ENCODE measurements at places on chromosomes 16 and 17. TPM values are rescaled to one million over a fixed set of nuclear protein-coding genes. Genes with fewer than 3 reads are reported as not detected.

- DNase-seq = no peak
Observed at GRCh38 chr16:58393138-58393504, 850 bp downstream of the GINS3 start.

GRCh38 chr16:2176047-2176446 lies 20.4 kb downstream of the CASKIN1 start:
- no peak for DNase-seq

- no peak for DNase-seq
Observed at GRCh38 chr17:80848449-80849102, 143.1 kb upstream of the CHMP6 start.

The MAP2K6 gene
- 128 TPM for total RNA-seq

DNA sequence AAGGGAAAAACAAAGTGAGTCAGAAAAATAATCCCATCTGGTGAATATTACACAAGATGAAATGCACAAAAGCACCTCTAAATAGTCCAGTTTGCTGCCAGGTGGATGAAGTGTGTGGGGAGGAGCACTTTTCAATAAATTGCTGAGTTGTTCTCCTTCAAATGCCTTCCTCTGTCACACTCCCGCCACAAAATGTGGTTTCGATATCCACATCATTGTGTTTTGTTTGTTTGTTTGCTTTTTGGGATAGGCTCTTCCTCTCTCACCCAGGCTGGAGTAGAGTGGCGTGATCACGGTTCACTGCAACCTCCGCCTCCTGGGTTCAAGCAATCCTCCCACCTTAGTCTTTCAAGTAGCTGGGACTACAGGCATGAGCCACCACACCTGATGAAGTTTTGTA lies 24.6 kb upstream of the SHISA9 start:
- DNase-seq = no peak

The GPRC5C gene
- total RNA-seq = 155 TPM

The MSRB1 gene
- total RNA-seq = 46.0 TPM

GRCh38 chr17:66675991-66676371 lies 158.9 kb upstream of the CACNG5 start:
- no peak for DNase-seq

DNA sequence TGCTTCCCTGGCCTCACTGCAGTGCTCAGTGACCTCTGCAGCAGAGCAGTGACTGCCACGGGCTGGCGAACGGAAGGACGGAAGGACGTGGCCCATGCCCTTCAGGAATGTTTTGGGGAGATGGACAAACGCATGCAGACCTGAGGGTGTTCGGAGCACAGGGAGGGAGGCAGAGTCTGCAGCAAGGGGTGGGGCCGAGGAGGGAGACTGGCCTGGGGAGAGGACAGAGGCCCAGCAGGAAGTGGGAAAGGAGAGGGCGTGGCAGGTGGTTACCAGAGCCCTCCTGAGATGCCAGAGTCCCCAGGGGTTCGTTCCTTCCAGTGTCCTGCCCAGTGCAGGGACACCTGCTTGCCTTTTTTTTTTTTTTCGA lies 21.9 kb downstream of the ADORA2B start:
- DNase-seq = peak; percentile 76

DNA sequence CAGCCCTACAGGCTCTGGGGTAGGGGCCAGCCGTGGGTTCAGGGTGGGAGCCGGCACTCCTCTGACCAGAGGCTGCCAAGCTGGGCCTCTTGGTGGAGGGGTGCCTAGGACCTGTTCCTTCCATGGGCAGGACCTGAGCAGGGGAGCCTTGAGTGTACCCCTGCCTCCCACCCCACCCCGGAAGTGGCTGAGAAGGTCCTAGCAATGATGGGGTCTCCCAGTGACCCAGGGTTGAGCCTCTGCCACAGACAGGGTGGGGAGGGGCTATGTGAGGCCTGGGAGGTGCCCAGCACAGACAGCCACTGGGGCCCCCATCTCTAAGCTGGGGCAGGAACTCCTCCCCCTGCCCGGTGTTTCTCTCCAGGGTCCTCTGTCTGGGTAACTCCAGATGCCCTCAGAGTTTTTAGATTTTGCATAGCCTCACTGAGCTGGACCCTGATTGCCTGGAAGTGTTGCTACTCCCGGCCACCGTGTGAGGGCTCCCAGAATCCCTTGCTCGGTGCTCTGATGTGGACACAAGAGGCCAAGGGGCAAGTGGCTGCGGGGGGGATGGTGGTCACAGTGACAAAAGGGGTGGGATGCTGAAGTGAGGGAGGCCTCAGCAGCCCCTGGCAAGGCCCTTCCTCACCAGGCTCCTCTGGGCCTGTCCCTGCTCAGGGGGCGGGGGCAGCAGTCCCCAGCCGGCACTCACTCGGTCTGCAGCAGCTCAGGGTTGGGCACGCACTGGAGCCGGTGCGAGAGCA lies 6.4 kb upstream of the MTSS2 start:
- DNase-seq = no peak

GRCh38 chr16:17566075-17566474 lies 95.3 kb upstream of the XYLT1 start:
- no peak for DNase-seq

The TEDC2 gene
- total RNA-seq = 1.3 TPM

- no peak for DNase-seq
Observed at GRCh38 chr17:6120351-6120750, 50.2 kb downstream of the WSCD1 start.

DNA sequence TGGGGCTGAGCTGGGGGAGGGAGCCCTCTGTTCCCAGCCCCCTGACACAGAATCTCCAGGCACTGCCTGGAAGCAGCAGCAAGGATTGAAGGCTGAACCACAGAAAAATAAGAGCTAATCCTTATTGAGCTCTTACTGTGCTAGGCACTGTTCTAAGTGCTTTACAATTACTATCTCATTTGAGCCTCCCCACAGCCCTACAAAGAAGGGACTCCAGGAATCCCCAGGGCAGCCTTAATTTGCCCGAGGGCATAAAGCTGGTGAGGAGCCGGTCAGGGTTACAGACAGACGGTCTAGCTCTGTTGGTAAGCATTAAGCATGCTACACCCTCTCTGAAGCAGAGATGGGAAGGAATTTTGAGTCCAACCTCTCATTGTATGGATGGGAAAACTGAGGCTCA lies 7.0 kb downstream of the SAMD14 start:
- DNase-seq = no peak

The NPW gene
- 2.5 TPM for total RNA-seq

GRCh38 chr16:4011940-4012629 lies 104.2 kb downstream of the ADCY9 start:
- DNase-seq = no peak

DNA sequence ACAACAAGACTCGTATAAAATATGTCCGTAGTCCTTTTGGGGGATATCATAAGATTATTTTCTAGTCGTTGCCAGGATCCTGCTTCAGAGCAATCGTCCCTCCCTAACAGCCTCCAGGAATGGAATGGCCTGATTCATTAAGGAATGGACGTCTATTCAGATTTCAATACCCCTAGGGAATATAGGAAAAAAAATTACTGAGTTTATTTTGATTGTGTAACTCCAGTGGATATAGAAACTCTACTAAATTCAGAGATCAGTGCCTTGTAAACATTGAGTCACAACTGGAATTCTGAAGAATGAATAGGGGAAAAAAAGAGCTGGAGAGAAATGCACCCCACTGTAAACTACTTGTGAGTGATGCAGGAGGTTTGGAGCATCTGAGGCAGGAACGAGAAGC lies 1171.5 kb upstream of the GOT2 start:
- no peak for DNase-seq
